Activated T-cell treated with anti-CD3 and anti-CD28 coated beads for 4 hours (primary cell): ENCODE measurements at places on chromosomes 7 and 10.

DNA sequence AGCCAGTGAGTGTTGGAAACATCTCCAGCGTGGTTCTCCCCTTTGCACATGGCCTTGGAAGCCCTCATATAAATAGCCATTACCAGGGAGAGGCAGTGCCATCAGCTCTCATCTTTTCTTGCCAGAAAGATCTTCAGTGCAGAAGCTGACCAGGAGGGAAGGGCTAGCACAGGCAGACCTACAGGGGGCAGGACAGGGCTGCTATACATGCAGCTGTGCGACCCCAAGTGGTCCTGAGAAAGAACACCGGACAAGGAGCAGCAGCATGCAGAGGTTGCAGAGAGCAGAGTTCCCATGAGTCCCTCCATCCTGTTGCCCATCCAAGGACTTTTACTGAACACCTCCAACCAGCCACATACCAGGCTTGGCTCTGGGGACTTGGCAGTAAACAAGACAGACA is 17.1 kb downstream of the GRID1 start:
- no peak for DNase-seq

- no peak for DNase-seq
Observed at GRCh38 chr7:150735596-150736358, 1.4 kb upstream of the GIMAP5 start.

DNA sequence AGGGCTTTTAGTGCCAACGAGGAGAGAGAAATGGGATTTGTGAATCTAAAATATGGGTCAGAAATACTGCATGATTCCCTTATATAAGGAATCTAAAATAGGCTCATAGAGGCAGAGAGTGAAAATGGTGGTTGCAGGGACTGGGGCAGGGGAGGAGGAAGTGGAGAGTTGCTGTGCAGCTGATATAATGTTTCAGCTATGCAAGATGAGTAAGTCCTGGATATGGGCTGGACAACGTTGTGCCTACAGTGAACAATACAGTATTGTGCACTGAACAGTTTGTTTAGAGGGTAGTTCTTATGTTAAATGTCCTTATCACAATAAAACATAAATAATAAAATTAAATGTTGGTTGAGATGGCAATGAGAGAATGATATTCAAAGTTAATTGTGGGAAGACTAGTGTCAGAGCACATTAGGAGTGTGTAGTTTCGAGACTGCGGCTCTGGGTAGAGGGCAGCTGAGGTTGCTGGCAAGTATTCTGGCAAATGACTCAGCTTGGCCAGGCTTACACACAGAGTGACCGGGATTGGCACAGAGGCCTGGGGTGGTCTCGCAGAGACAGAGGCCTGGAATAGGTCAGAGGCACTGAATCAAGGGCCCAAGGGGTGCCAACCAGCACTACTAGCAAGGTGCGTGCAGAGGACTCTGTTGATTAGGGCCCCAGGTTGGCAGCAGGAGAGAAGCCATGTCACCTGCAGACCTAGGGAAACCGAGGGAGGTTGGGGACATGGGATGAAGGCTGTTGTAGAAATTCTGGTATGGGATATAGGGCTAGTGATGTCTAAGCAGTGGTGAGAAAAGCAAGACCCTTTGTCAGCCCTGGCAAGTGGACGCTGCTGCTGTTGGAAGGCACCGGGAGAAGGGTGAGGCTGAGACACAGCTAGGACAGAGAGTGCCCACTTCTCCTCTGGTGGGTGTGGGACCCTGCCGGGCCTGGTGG is 2.8 kb upstream of the DEPP1 start:
- no peak for DNase-seq

DNA sequence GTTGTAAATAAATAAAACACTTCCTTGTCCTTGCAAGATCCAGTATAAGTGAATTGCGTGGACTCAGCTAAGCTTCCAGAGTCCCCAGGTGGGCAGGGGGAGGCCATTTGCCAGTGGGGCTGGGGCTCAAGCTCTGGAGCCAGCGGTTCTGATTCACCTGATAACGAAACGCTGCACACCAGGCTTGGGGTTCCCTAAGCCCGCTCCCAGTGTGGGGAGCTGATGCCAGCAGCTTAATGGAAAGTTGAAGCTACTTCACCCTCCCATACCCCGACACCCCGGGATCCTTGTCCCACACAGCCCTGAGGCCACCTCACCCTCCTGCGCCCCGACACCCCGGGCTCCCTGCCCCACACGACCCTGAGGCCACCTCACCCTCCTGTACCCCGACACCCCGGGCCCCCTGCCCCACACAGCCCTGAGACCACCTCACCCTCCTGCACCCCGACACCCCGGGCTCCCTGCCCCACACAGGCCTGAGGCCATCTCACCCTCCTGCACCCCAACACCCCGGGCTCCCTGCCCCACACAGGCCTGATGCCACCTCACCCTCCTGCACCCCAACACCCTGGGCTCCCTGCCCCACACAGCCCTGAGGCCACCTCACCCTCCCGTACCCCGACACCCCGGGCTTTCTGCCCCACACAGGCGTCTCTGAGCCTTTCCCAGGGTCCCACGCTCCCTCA is 30.8 kb downstream of the FKBP6 start:
- no peak for DNase-seq

DNA sequence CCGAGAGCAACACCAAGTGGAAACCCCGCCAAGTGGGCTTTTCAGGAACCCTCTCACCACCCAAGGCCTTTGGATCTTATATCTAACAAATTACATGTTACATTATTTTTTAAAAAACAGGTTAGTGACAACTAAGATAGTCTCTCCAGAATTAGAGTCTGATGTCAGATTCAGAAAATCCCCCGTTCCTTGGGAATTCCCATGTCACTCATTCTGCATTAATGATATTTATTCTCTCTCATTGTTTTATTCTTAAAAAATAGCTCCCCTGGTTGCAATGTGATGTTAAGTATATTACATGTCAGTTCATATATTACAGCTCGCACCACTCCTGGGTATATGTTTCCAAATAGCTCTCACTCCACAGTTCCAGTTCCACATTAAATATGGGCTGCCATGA is 81.8 kb downstream of the WNT2 start:
- no peak for DNase-seq

DNA sequence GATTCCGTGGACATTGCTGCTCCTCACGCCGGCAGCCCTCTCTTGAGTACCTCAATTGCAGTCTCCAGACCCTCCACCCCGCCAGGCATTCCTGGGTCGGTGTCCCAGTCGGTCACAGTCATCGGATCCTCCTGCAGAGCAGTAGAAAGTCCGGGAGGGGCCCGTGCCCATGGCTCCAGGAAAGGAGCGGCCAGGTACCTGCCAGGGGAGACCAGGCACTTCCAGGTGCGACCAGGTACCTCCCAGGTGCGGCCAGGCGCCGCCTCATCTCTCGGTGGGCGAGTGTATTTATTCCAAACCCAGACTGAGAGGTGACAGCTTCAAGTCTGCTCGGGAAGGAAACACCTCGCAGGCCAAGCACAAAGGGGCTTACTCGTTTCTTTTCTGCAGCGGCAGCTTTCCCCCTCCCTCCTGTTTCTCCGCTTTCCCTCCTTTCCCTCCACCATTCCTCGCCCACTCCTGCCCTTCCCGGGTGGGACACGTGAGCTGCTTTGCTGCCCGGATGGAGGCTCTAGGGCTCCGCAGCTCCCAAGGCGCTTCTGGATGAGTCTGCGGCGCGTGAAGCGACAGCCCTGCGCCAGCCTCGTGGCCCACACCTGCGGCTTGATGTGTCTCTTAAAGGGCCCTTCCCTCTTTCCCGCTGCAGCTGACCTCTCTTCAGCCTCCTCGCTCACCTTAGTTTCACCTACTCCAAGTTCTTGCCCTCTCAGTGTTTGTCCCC is 39.4 kb upstream of the AGK start:
- DNase-seq, result no peak

GRCh38 chr7:91140982-91141381 is 123.3 kb upstream of the FZD1 start:
- DNase-seq, result no peak

- no peak for DNase-seq
Observed at GRCh38 chr10:13536674-13537366, 8.0 kb upstream of the BEND7 start.

- DNase-seq, result no peak
Observed at GRCh38 chr10:9510626-9511025, 1456.1 kb downstream of the GATA3 start.

DNA sequence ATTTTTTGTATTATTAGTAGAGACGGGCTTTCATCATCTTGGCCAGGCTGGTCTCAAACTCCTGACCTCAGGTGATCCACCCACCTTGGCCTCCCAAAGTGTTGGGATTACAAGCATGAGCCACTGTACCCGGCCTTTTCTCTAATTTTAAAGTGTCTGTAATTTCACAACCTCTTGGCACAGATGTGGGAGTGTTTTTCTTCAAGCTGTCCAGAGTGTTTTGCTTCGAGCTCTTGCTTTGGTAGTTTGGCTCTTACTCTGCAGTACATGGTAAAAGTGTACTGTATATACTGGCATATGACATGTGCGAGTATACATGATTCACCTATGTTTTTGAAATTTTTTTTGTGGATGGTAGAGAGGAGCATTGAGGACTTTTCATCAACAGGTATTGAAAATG is 9.8 kb downstream of the SRGN start:
- DNase-seq, result no peak

GRCh38 chr10:34674176-34674575 is 140.9 kb downstream of the PARD3 start:
- no peak for DNase-seq

- no peak for DNase-seq
Observed at GRCh38 chr10:69014171-69014570, 25.6 kb downstream of the KIFBP start.

GRCh38 chr7:22295402-22296264 is 61.3 kb downstream of the RAPGEF5 start:
- DNase-seq, result no peak

- DNase-seq, result no peak
Observed at GRCh38 chr10:43153901-43154300, 15.7 kb downstream of the CSGALNACT2 start.
